Progenitor cell of endocrine pancreas (in vitro differentiated cells): ENCODE measurements at places on chromosomes 6 and 20. TPM values are rescaled to one million over a fixed set of nuclear protein-coding genes. Genes with fewer than 3 reads are reported as not detected.

Gene PLEKHG1
- total RNA-seq: 38.8 and 42.2 TPM in 2 replicates

Gene GLP1R
- 3.9 and 4.0 TPM in 2 replicates for total RNA-seq

Gene LHFPL5
- total RNA-seq: not detected in 2 replicates

Gene RAB32
- total RNA-seq: 19.1 and 20.1 TPM in 2 replicates

Gene APOM
- total RNA-seq: 7.1 and 7.5 TPM in 2 replicates

Gene ZSCAN23
- total RNA-seq: 21.4 and 22.6 TPM in 2 replicates

Gene RNF182
- total RNA-seq: 1.9 and 2.5 TPM in 2 replicates

Gene BMP2
- 17.6 and 21.1 TPM in 2 replicates for total RNA-seq

Gene PRL
- not detected in 2 replicates for total RNA-seq

GRCh38 chr6:129546702-129547101 is 163.3 kb downstream of the ARHGAP18 start:
- H3K27me3 ChIP-seq: no peaks in the 10 kb centered on the region
- no peaks in the 10 kb centered on the region for H3K4me1 ChIP-seq
- H3K27ac ChIP-seq: no peak overlapping the region
- no peak overlapping the region for H3K4me3 ChIP-seq

DNA sequence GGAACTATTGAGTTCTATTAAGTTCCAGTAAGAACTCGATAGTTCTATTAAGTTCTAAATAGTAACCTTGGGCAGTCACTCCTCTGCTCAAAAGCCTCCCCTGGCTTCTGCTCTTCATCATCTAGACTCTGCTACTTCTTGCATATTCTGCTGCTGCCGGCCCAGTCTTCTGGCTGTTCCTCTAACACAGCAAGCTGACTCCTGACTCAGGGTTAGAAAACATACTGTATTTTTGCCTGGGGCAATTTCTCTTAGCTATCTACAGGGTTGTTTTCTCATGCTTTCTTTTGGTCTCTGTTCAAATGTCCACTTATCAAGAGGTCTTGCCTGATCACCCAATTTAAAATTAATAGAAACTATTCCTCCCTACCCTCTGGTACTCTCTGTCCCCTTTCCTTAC is 14.6 kb downstream of the SLC25A27 start:
- no peak for DNase-seq
- no peaks in the 10 kb centered on the region for H3K27me3 ChIP-seq
- H3K27ac ChIP-seq: no peak overlapping the region
- H3K36me3 ChIP-seq: peaks cover 9% of the 10 kb centered on the region
- no peak overlapping the region for H3K4me3 ChIP-seq

GRCh38 chr6:39590871-39591393 is 134.3 kb downstream of the KIF6 start:
- peaks cover 7% of the 10 kb centered on the region for H3K27me3 ChIP-seq
- H3K4me3 ChIP-seq: no peak overlapping the region
- DNase-seq: no peak
- H3K36me3 ChIP-seq: no peaks in the 10 kb centered on the region
- no peak overlapping the region for H3K27ac ChIP-seq
- no peaks in the 10 kb centered on the region for H3K4me1 ChIP-seq

- H3K36me3 ChIP-seq: peaks cover 22% of the 10 kb centered on the region
- no peak for DNase-seq
- H3K27ac ChIP-seq: no peak overlapping the region
- H3K4me1 ChIP-seq: no peaks in the 10 kb centered on the region
- no peaks in the 10 kb centered on the region for H3K27me3 ChIP-seq
- H3K4me3 ChIP-seq: no peak overlapping the region
These were observed 23.6 kb upstream of the ANKRD60 start for GRCh38 chr20:58251979-58252591.

GRCh38 chr20:58754584-58754983 is 62.0 kb downstream of the NPEPL1 start:
- H3K27me3 ChIP-seq: peaks cover 32% of the 10 kb centered on the region
- no peak overlapping the region for H3K4me3 ChIP-seq
- no peaks in the 10 kb centered on the region for H3K36me3 ChIP-seq
- DNase-seq: no peak
- H3K27ac ChIP-seq: no peak overlapping the region

DNA sequence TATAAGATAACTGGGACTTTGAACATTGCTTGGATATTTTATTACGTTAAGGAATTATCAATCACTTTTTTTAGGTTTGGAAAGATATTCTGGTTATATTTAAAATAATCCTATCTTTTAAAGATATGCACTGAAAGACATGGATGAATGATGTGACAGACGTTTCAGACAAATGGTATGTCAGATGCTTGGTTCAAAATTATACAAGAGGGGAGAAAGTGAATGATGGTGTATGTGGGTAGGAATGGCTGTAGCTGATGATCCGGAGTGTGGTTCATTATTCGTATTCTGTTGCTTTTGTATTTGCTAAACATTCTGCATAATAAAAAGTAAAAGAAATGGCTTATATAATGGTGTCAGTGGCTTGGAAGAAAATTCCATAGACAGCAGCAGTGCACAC is 51.0 kb upstream of the SNRPB2 start:
- no peak for DNase-seq
- no peak overlapping the region for H3K4me3 ChIP-seq
- H3K4me1 ChIP-seq: peaks cover 2% of the 10 kb centered on the region

GRCh38 chr6:25359191-25359861 is 80.2 kb downstream of the CARMIL1 start:
- peaks cover 47% of the 10 kb centered on the region for H3K4me1 ChIP-seq
- no peak overlapping the region for H3K4me3 ChIP-seq
- H3K36me3 ChIP-seq: no peaks in the 10 kb centered on the region
- no peaks in the 10 kb centered on the region for H3K27me3 ChIP-seq
- no peak for DNase-seq

DNA sequence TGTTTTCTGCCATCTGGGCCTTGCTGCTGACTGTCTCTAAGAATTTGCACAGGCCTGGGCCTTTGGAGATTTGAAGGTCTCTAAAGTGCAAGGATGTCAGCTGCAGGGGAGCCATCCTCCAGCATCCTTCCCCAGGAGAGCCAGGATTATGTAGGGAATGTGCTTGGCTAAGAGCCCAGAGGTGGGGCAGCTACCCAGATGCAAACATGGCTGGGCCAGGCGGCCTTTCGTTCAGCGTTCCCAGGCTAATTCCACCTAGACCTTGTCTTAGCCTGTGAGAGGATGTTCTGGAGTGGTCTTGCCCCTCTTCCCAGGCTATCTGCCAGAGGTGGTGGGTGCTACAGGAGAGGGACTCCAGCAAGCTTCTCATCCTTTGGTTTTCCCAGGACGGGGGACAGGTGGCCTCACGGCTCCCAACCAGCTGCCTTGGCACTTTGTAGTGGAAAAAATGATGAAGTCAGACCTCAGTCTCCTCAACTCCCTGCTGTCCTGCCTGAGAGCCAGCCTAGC is 7.7 kb upstream of the PTGIS start:
- H3K27ac ChIP-seq: no peak overlapping the region
- H3K36me3 ChIP-seq: no peaks in the 10 kb centered on the region
- peaks cover 16% of the 10 kb centered on the region for H3K27me3 ChIP-seq
- DNase-seq: no peak
- H3K4me3 ChIP-seq: no peak overlapping the region

DNA sequence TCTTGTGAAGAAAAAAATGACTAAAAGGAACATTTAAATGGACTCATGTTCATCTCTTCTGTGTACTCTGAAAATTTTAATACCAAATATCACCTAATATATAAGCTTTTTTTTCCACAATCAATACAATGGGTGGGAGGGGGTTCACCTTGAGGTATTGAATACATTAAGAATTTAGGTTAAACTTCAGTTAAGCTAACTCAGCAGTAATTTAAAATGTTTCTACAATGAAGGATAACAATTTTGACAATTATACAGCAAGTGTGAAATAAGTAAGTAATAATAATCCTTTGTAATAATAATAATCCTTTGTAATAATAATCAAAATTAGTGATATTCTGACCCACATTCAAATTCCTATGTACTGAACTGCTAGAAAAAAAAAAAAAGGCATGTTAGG is 136.0 kb downstream of the PRKN start:
- H3K4me1 ChIP-seq: no peaks in the 10 kb centered on the region
- no peak overlapping the region for H3K27ac ChIP-seq
- DNase-seq: no peak
- no peaks in the 10 kb centered on the region for H3K27me3 ChIP-seq
- no peak overlapping the region for H3K4me3 ChIP-seq

- no peak overlapping the region for H3K27ac ChIP-seq
- peaks cover 3% of the 10 kb centered on the region for H3K4me1 ChIP-seq
- no peaks in the 10 kb centered on the region for H3K27me3 ChIP-seq
- no peak overlapping the region for H3K4me3 ChIP-seq
- no peaks in the 10 kb centered on the region for H3K36me3 ChIP-seq
- DNase-seq: no peak
These were observed 12.0 kb upstream of the SLC17A3 start for GRCh38 chr6:25886066-25886465.

GRCh38 chr6:142173980-142174379 is 26.9 kb downstream of the VTA1 start:
- H3K4me1 ChIP-seq: no peaks in the 10 kb centered on the region
- no peak overlapping the region for H3K27ac ChIP-seq
- no peak overlapping the region for H3K4me3 ChIP-seq
- peaks cover 37% of the 10 kb centered on the region for H3K36me3 ChIP-seq

DNA sequence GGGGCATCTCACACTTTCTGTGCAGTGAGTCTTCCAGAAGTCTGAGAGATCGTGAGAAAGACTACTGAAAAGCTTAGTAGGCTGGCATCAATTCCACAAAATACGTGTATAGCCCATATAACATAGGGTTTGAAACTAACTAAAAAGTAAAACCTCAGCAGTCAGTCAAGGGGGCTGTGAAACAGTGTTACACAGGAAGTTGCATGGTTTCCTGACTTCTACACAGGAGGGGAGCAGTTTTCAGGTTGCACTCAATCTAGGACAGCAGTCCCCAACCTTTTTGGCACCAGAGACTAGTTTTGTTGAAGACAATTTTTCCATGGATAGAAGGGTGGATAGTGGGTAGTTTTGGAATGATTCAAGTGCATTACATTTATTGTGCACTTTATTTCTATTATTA is 4.7 kb upstream of the LY86 start:
- no peak overlapping the region for H3K4me3 ChIP-seq
- no peaks in the 10 kb centered on the region for H3K4me1 ChIP-seq
- no peak for DNase-seq
- H3K27me3 ChIP-seq: peaks cover 6% of the 10 kb centered on the region
- no peaks in the 10 kb centered on the region for H3K36me3 ChIP-seq
- no peak overlapping the region for H3K27ac ChIP-seq

DNA sequence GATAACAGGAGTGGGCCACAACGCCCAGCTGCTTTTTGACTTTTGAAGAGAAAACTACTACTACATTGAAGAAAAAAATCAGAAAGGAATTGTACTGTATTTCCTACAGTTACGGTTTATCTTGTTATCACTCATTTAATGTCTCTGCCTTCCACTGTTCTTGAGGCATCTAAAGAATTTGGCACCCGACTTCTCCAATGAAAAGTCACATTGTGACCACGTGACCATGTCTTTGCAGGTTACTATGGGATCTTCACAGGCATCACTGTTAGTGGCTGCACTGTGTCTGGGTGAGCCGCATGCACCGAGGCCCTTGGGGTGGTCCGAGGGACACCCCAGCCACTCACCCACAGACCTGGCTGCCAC is 26.8 kb downstream of the RRBP1 start:
- peaks cover 38% of the 10 kb centered on the region for H3K36me3 ChIP-seq
- H3K4me1 ChIP-seq: peaks cover 6% of the 10 kb centered on the region
- no peak for DNase-seq
- H3K4me3 ChIP-seq: no peak overlapping the region
- no peaks in the 10 kb centered on the region for H3K27me3 ChIP-seq

- DNase-seq: no peak
- no peaks in the 10 kb centered on the region for H3K4me1 ChIP-seq
- H3K27me3 ChIP-seq: peaks cover 8% of the 10 kb centered on the region
- H3K36me3 ChIP-seq: no peaks in the 10 kb centered on the region
- no peak overlapping the region for H3K27ac ChIP-seq
These were observed 71.7 kb upstream of the GTSF1L start for GRCh38 chr20:43798291-43799149.

- no peak overlapping the region for H3K4me3 ChIP-seq
- peaks cover 14% of the 10 kb centered on the region for H3K4me1 ChIP-seq
- no peaks in the 10 kb centered on the region for H3K36me3 ChIP-seq
- H3K27me3 ChIP-seq: peaks cover 32% of the 10 kb centered on the region
- no peak overlapping the region for H3K27ac ChIP-seq
These were observed 6.8 kb downstream of the HSPA12B start for GRCh38 chr20:3739054-3739925.

DNA sequence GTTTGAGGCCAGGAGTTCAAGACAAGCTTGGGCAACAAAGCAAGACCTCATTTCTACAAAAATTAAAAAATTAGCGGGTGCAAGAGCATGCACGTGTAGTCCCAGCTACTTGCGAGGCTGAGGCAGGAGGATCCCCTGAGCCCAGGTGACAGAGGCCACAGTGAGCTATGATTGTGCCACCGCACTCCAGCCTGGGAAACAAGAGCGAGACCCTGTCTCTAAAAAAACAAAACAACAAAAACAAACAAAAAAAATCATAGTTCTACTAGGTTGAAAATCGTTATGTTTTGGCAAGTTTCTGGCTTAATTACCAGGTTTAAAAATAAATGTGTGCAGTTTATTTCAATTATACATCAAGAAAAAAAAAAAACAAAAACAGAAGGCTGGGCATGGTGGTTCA is 2.6 kb downstream of the EIF2S2 start:
- no peaks in the 10 kb centered on the region for H3K27me3 ChIP-seq
- peak overlapping the region; percentile 45 for H3K27ac ChIP-seq
- peaks cover 31% of the 10 kb centered on the region for H3K4me1 ChIP-seq
- peaks cover 17% of the 10 kb centered on the region for H3K36me3 ChIP-seq
- peak overlapping the region; percentile 88 for H3K4me3 ChIP-seq

DNA sequence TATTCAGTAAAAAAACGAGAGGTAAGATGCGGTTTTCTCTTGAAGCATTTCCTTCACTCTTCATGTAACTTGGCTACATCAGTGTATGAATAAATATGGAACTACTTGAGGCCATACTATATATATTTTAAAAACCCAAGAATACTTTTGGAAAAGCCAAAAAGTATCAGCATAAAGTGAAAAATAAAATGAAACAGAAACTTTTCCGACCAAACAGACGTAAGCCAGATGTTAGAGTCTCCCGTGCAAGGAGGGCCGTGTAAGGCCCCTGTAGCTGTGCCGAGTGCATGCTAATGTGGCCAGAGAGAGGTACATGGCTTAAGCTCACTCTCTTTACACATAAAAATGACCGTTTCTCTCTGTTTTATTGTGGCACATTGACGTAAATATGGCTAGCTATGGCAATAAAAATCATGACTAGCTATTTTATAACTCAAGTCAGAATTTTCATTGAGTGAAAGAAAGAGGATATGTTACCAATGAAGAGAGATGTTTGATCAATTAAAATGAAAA is 140.1 kb upstream of the GMDS start:
- H3K4me1 ChIP-seq: peaks cover 3% of the 10 kb centered on the region
- no peak overlapping the region for H3K4me3 ChIP-seq
- DNase-seq: no peak

- no peak overlapping the region for H3K27ac ChIP-seq
- H3K4me3 ChIP-seq: peak overlapping the region; percentile 47
- no peaks in the 10 kb centered on the region for H3K4me1 ChIP-seq
- DNase-seq: no peak
These were observed 732 bp downstream of the HRH3 start for GRCh38 chr20:62219101-62219991.

DNA sequence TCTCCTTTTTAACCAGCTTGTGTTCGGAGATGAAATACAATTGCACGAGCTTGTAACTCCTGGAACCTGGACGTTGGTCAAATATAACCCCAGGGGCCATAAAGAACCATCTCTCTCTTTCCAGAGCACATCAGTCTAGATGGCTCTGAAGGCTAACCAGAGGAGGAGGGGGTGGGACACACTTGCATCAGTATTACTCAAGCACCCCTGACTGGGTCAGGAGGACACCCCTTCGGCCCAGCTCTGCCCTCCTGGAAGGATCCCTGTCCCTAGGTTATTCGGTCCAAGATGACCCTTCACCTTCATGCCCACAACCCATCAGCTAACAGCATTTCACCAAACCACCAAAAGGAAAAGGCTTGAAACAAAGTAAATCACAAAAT is 67.1 kb downstream of the FYN start:
- H3K4me3 ChIP-seq: no peak overlapping the region
- H3K36me3 ChIP-seq: peaks cover 5% of the 10 kb centered on the region
- H3K27me3 ChIP-seq: no peaks in the 10 kb centered on the region
- H3K27ac ChIP-seq: no peak overlapping the region
- peaks cover 16% of the 10 kb centered on the region for H3K4me1 ChIP-seq
